GF-D8 (cell line): ENCODE measurements at places on chromosomes 3 and 15.
A peak's percentile ranks its signal among the peaks of the same experiment; 100 is the strongest.

DNA sequence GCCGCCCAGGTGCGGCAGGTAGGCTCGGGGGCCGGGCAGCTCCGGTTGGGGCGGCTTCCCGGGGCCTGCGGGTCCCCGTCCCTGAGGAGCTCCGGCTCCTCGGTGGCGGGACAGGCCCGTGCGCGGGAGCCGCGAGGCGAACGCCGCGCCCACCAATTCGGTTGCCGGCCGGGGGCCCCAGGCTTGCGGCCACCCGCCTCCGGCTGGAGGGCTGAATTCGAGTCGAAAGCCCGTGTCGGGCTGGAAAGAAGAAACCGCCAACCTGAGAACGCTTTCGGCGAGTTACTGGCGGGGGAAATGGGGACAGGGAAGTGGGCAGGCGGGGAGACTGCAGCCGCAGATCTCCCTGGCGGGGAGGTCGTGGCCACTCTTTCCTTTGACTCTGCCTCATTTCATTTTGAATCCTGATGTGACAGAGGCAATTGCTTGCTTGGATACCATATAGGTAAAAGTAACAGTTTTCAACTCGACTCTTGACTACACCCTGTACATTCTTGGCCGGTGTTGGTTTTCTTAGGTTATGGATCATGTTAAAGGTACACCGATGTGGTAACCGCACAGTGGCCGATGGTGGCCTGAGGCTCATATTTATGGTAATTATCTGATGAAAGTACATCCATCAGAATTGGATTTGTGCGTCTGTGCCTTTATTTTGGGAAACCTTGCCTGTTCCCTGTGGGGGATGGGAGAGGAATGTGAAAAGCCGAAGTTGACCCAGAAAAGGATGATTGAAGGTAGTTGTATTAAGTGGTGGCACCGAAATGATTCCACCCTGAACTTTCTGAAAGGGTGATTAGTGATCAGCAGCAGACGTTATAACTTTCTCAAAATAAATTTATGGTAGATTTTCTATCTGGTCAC, 1.7 kb downstream of the B3GNT5 start:
- peak; percentile 21 for DNase-seq

DNA sequence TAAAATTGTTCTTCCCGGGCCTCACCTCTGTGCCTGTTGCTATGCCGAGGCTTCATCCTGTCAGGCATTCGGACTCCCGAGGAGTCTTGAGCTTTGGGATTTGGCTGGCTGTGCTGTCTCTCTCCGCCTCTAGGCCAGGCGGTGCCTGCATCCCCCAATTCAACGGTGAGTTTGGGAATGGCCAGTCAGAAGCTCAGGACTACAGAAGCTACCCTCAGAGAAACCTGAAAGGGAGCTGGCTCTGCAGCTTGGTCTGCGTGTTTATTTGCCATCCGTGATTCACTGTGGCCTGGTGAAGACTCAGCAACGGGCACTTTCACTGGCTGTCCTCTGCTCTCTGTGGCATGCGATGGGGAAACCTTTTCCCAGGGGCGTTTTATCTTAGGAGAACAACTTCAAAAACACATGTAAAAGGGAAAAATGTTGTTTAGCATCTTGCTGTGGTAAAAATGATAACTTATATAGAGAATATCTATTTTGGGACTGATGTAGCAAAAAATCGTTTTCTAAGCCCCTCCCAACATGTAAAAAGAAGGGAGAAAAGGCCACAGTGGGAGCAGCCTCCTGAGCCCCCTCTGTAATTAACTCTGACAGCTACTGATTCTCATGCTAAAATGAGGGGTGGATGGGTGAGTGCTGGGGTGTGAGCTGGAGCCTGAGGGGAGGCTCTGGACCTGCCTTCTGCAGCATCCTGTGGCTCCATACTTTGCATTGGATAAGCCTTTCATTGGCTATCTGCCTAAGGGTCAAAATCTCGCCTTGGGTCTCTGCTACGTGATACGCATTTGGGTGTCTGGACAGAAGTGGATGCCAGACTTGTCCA, 103.4 kb upstream of the KLHL25 start:
- DNase-seq = no peak

- DNase-seq = no peak
These were observed 615.6 kb upstream of the NECTIN3 start for GRCh38 chr3:110456001-110456400.

DNA sequence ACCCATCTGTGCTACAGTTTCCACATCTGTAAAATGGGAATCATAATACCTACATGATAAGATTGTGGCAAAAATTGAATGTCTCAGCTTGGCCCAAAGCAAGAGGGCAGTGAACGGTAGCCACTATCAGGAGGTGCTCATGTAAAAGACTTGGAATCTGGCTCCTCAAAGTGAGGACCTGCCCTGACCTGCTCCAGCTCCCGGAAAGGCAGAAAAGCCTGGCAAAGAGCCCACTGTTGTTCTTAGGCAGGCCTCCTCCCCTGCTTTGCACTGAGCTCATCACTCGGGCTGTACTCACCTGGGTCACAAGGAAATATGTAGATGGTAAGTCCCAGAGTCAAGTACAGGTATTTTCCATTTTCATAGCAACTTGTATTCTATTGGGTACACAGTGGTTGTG, 250.7 kb upstream of the TBL1XR1 start:
- DNase-seq = no peak

GRCh38 chr15:90879730-90880366, 4.5 kb upstream of the FES start:
- DNase-seq = no peak
